ENCODE measurements at places on chromosomes 5 and 9.

DNA sequence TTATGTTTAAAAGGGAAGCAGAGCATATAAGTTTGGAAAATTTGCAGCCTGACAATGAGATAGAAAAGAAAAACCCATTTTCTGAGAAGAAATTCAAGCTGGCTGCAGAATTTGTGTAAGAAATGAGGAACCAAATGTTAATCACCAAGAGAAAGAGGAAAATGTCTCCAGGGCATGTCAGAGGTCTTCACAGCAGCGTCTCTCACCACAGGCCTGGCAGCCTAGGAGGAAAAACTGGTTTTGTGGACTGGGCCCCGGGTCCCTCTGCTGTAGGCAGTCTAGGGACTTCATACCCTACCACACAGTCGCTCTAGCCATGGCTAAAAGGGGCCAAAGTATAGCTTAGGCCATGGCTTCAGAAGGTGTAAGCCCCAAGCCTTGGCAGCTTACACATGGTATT, 32.1 kb upstream of the HSD17B4 start:
- no peak for DNase-seq

- DNase-seq: no peak
Measured at GRCh38 chr9:88750832-88751360, 215.9 kb downstream of the NXNL2 start.

DNA sequence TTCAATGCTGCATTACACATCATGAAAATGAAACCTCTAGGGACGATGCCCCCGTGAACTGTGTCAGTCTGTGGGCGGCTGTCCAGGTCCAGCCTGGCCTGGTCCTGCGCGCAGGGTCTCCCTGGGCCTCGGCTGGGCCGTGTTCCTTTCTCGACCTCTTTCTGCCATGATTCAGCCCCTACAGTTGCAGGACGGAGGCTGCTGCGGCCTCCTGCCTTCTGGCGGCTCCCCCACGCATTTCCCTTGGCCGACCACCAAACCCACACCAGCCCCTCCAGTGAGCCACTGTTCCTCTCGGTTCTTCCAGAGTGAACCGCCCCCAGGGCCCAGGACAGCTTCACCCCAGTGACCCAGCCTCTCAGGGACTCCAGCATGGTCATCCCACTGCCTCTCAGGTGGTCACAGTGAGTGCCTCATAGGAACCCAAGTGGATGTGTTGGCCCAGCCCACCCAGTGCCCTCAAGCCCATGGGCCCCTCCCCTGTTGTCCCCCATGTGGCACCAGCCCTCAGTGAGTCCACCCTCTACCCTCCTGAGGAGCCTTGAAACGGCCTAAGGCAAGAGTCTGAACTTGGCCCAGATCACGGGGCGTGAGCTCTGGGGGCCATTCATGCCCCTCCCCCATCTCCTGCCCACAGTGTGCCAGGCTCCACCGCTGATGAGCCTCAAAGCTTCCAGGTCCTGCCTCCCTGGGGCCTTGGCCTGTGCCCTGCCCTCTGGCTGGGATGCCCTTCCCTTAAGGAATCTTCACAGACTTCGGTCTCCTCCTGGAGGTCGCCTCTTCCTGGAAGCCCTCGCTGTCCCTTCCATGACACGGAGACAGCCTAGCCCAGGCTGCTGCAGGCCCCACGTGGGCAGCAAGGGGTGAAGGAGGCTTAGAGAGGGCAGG, 10.0 kb upstream of the CLIC3 start:
- DNase-seq: no peak

DNA sequence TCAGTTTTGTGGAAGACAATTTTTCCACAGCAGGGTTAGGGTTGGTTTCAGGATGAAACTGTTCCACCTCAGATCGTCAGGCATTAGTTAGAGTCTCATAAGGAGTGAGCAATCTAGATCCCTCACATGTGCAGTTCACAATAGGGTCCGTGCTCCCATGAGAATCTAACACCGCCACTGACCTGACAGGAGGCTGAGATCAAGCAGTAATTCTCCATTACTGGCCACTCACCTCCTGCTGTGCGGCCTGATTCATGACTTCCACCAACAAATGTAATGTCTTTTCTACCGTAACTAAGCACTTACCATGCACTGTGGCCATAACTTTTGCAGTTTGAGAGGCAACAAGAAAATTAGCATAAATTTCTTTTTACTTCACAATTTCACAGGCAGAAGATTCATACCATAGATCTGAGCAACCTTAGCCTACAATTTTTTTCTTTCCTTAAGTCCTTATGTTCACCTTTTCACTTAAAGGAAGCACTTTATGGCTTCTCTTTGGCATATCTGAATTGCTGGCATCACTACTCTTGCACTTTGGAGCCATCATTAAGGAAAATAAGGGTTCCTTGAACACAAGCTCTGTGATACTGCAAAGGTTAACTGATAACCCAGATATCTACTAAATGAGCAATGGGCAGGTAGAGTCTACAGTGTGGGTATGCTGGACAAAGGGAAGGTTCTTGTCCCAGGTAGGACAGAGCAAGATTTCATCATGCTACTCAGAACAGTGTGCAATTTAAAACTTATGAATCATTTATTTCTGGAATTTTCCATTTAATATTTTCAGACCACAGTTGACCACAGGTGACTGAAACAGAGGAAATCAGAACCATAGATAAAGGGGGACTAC, 83.0 kb upstream of the IFNK start:
- DNase-seq: no peak

DNA sequence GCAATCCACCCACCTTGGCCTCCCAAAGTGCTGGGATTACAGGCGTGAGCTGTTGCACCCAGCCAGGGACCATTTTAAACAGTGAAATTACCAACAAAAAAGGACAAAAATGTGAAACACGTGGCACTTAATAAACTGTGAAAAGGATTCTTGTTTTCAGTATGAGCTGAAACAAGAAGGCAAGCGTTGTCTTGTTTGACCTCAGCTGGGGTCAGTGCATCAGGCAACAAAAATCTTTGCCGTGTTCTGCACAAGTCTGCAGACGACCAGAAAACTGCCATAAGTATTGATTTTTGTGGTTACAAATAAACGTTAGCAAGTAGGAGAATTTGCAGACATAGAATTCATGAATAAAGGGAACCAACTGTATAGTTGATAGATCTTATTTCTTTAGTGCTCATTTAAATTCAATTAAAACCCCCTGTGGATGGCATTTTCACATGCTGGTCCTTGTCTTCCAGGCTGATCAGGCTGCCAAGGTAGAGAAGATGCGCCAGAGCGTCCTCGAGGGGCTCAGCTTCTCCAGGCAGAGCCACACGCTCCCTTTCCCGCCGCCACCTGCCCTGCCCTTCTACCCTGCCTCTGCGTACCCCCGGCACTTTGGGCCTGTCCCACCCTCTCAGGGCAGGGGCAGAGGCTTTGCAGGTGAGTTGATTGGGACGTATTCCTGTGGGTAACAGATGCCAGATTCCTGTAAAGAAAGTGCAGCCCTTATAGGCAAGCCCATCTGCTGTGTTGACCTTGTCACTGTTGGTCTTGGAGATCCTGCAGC, 18.8 kb upstream of the PHF2 start:
- DNase-seq: no peak

- DNase-seq: no peak
Measured at GRCh38 chr5:18772475-18772874, 1138.2 kb downstream of the TAF11L14 start.

- DNase-seq: no peak
Measured at GRCh38 chr5:17761326-17761725, 127.1 kb downstream of the TAF11L14 start.

DNA sequence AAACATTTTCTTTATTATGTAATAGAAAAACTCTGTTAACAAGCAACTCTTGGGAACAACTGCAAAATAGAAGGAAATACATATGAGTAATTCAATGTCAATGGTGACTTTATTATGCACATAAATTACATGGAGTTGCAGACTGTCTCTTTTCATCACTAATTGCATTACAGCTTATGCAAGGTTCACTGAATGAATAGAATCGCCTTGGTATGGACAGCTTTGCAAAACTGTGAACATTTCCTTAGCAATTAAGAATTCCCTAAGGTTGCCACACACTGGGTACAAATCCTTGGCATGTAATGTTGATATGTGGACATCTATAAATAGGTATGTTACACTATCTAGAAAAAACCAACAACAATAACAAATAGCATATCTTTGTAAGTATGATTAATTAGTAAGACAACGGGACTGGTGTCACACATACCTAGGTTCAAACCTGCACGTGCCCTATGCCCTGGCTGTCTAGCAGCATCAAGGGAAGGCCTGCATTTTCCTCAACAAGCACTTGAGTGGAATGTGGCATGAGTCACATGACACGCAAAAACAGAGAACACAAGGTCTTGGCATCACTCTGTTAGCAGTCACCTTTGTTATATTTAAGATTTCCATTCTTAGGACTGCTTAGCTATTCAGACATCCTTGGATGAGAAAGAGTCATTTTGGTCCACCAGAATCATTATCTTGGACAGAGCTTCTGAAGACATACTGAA, 263.9 kb downstream of the CTNND2 start:
- no peak for DNase-seq

GRCh38 chr5:170095646-170096045, 10.1 kb upstream of the FOXI1 start:
- no peak for DNase-seq

- DNase-seq: no peak
Measured at GRCh38 chr9:121206516-121207370, 5.1 kb upstream of the RAB14 start.

- peak; percentile 80 for DNase-seq
Measured at GRCh38 chr9:98118640-98119601, at the start of gene TRIM14. Gene TRIM14, minus strand, starts transcription at chr9:98119222. Its CDS starts 34 bp downstream, at chr9:98119188.

DNA sequence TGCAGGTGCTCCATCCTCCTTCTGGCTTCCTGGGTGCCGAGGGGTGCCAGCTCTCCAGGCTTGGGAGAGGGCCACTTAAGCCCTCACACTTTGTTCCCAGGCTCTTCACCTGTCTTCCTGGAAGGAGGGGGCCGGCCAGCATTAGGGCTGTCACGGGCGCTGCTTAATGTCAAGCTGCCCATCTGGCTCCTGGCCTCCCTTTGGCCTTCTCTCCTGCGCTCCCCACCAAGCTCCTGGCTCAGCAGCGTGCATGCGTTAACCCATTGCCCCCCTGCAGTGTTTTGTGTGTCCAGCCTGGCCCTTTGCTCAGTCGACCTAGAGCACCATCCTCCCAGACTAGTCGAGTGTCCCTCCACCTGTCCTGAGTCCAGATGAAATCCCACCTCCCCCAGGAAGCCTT, 21.3 kb downstream of the NTNG2 start:
- DNase-seq: no peak

DNA sequence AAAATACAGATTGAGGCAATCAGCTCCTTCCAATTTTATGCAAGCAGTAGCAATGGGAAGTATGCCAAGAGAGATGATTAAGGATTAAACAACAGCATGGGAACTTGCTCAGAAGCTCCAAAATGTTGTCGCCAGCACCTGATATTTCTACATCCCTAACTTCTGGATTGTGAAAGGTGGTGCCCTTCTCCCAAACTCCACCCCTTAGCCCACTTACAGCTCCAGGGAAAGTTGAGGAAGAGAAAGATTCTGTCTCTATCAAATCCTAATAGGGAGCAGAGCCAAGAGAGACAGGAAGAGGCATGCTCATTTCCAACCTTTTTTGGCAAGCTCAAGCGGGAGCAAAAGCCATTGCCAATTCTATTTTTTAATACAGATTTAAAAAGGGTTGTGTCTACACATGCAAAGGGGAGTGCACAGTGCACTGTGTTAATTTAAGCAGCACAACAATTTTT, 92.4 kb upstream of the NR3C1 start:
- DNase-seq: no peak

GRCh38 chr5:142913728-142914338, 143.7 kb downstream of the ARHGAP26 start:
- DNase-seq: no peak

GRCh38 chr5:59544573-59544972, 349.0 kb downstream of the PDE4D start:
- DNase-seq: no peak

DNA sequence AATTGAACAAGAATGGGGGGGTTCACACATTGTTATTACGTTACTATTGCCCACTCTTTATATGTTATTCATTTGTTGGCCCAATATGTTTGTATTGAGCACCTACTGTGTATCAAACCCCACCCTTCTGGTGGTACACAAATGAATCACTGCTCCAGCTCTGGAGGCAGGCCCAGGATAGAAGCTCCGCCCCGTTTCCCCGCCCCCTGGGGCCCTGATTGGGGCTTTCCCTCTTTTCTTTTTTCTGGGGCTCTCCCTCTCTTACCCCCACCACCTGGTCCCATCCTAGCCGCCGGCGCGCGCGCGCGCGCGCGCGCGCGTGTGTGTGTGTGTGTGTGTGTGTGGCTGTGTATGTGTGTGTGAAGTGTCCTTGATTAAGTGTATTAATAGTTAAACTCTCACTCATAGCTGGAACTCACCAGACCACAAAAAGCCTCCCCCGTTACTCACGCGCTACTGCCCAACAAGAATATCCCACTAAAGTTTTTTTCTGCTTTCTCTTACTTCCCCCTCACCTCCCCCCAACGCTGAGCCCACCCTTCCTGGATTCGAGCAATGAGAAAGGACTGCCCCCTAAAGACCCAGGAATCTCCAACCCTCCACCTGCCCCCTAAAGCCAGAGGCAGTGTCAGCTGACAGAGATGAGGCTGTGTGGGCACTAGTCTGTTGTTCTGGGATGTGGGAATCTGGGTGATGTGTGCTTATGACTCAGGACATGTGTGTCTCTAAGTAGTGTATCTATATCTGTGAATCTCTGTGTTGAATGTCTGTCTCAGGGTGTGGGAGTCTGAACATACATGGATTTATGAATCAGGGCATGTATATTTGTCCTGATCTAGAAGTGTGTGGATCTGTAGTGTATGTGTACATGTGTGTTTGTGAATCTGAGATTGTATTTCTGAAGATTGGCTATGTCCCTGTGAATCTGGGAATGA, 4.0 kb downstream of the CXXC5 start:
- DNase-seq: peak; percentile 96

- DNase-seq: no peak
Measured at GRCh38 chr5:73786043-73786831, 160.2 kb downstream of the ARHGEF28 start.

- DNase-seq: peak; percentile 44
Measured at GRCh38 chr5:107289030-107289714, 381.6 kb downstream of the EFNA5 start.

GRCh38 chr9:35842020-35842745, 13.2 kb downstream of the TMEM8B start:
- no peak for DNase-seq

Data from GM13977 (cell line).